ENCODE measurements at places on chromosomes 16 and 17. TPM values are rescaled to one million over a fixed set of nuclear protein-coding genes. Genes with fewer than 3 reads are reported as not detected.

Gene CRYM
- not detected for total RNA-seq

Gene C1QTNF8
- total RNA-seq: not detected

Gene SOX15
- not detected for total RNA-seq

Gene MT3
- total RNA-seq: not detected

Gene ST6GALNAC2
- 0.24 TPM for total RNA-seq

Gene ZNF785
- total RNA-seq: 2.7 TPM

Gene PRKCB
- total RNA-seq: 3.6 TPM

Gene ABCA5
- total RNA-seq: 9.7 TPM

Gene GNG13
- not detected for total RNA-seq

GRCh38 chr17:82674656-82675475 is 23.6 kb downstream of the RAB40B start:
- DNase-seq: no peak

DNA sequence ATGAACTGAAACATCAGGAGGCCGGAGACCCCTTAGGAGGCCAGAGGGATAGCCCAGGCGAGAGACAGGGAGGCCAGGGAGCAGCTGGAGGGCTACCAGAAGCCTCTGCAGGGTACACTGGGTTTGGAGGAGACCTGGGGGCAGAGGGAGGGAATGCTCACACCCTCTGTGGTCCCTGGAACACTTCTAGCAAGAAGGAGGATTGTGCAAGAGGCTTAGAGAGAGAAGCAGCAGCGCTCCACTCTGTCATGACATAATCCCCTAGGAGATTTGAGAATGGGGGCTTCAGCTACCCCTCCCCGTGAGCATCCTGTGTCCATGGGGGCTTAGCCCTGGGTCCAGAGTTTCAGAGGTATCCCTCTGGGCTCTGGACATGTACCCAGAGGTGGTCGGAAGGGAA is 15.8 kb downstream of the GPR142 start:
- no peak for DNase-seq

GRCh38 chr17:45063198-45063597 is 2.1 kb downstream of the NMT1 start:
- DNase-seq: no peak

- DNase-seq: peak; percentile 27
Measured at GRCh38 chr17:7897773-7898172, 9.2 kb downstream of the CHD3 start.

DNA sequence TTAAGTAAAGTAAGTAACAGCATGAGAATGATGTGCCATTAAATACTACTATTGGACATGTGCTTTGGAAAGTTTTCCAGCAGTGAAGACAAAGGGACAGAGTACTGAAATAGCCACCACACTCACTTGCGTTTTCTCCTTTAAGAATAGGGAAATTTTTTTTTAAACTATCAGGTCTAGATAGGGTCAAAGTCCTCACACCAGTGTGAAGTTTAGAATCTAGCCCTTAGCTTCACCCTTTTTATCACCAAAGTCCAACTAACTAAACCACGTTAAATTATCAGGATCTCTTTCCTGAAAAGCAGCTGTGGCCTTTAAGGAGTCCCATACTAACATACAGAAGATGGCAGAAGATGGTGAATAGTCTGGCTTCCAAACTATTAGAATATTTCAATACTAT is 180.9 kb downstream of the ZNF18 start:
- DNase-seq: no peak

- peak; percentile 43 for DNase-seq
Measured at GRCh38 chr17:12680407-12680897, 14.8 kb downstream of the MYOCD start.

GRCh38 chr17:82242977-82243647 is 14.3 kb downstream of the SLC16A3 start:
- peak; percentile 71 for DNase-seq
